ENCODE measurements at places on chromosomes 2 and 18.

DNA sequence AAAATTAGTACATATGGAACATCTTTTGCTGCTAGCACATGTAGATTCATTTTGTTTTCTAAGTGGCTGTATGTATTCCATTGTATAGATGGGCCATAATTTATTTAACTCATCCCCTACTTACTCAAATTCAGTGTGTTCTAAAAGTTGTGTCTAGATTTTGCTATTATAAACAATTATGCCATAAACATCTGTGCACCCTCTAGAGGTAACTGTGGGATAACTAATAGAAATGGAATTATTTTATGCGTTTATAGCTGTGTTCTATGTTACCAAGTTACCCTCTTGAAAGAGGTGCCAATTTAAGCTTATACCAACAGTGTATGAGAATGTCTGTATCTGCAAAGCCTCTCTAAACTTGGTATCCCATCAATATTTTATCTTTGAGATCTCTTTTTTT lies 100.4 kb downstream of the MMADHC start:
- no peak for DNase-seq

DNA sequence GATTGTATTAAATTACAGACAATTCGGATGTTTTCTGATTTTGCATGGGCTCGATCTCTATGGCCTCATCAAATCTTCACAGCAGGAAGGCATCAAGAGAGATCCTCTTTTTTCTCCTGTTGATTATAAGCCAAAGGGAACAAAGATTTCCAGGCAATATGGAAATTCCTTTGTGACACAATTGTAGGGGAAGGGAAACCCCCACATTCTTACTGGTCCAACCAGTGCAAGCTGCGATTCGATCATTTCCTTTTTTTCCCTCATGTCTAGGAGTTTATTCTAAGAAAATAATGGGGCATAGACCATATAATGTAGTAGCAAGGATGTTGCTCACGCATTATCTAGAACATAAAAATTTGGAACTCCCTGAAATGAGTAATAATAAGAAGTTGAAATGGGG lies 87.7 kb downstream of the LYPD6 start:
- DNase-seq: no peak

DNA sequence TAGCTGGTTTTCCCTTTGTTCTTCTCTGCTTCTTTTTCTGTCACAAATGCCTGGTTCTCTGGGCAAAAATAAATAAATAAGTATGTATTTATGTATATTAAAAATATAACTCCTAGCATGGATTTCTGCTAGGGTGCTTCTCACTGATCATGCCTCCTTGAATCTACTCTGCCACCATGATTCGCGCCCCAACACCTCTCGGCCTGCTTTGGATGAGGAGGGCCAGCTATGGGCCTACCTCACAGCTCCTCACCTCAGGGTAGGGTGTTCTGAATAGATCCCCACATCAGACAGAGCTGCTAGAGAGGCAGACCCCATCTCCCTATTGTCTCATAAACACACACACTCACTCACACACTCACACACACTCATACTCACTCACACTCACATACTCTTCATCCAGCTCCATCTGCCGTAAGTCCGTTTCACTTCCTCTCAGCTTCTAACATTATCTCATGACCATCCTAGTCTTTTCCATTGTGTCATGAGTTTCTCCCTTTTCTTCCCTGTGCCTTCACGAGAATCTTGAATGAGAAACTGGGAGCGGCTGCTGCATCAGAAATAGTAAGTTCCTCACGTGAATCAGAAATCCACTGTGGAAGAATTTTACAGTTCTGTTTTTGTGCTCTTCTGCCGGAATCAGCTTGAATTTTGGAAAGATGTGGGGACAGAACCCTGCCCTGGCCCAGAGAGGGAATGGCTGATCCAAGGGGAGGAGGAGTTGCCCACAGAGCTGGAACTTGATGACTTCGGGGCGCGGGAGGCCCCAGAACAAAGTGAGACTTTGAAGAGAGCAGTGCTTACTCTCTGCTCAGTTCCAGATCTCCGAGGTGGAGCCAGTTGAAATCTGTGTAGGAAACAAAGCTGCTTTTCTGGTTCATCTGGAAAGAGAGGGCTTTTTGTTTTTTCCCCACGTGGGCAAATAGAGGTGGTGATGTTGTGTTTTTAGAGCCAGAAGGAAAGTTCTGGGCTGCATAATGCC lies 20.9 kb downstream of the ANXA4 start:
- no peak for DNase-seq

GRCh38 chr2:230723363-230723762 lies 10.7 kb downstream of the CAB39 start:
- DNase-seq: peak; percentile 16

GRCh38 chr2:119440501-119440870 lies 8.8 kb downstream of the TMEM37 start:
- no peak for DNase-seq

GRCh38 chr2:222424276-222424728 lies at the start of gene SGPP2:
Gene SGPP2 (plus strand): TSS chr2:222424543. CDS start chr2:222424603, 60 bp downstream.
- no peak for DNase-seq

DNA sequence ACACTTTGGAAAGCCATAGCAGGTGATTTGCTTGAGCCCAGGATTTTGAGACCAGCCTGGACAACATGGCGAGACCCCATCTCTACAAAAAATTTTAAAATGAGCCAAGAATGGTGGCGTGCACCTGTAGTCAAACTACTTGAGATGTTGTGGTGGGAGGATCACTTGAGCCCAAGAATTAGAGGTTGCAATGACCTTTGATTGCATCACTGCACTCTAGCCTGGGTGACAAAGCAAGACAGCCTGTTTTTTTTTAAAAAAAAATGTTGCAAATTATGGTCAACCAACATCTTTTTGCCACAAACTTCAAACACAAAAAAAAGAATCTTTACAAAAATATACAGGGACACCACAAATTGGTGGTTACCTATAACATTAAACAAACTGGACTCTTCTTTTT lies 40.3 kb downstream of the MEX3C start:
- DNase-seq: no peak

DNA sequence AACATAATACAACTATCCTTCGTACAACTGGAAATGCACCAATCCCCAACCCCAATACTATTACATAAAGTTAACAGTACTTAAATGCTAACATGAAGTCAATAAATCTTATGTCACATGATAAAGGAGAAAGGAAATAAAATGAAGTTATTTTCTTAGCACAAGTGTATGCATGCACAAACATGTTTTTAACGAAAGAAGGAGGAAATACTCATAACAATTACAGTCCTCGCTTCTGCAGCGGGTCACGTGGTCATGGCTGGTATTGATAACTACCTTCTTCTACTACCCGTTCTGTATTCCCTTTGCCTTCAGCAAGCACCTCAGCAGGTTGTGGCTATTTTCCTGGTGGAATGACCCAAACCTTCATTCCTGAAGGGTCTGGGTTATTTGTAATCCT lies 51.7 kb downstream of the PSMG2 start:
- no peak for DNase-seq

GRCh38 chr2:197208841-197209240 lies 101.7 kb downstream of the ANKRD44 start:
- no peak for DNase-seq

GRCh38 chr2:62524293-62524941 lies 18.4 kb upstream of the TMEM17 start:
- no peak for DNase-seq
